Retinal pigment epithelial cell (primary cell): ENCODE measurements at places on chromosomes 5 and 9.

DNA sequence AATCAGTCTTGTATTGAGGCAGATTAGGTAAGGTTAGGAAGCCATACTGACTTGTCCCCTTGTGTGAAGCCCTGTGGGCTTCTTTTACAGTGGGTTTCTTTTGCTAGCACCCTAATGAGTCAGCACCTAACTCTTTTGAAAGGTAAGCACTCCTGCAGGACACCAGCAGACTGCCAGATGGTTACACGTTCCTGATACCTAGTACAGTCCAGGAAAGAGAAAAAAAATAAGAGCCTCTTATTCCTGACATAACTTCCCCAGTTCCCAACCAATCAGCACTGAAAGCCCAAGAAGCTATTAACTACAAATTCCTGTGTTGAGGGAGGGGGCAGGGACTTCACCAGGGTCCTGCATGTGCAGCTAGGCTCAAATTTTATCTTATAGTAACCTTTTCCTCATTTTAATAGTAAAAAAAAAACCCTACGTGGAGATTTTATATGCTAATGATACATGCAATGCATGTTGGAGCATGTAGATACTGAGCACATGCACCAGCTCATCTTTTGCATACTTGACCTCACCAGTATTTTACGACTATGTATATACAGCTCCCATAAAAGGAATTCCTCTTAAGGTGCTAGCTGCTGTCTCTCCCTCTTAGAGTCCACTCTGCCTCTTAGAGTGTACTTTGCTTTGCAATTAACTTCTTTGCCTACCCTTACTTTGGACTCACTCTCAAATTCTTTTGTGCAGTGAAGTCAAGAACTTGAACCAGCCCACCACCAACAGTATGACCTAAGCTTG is 84.7 kb upstream of the RORB start:
- no peak for DNase-seq

- no peak for DNase-seq
Measured at GRCh38 chr9:72205513-72205912, 56.3 kb downstream of the GDA start.

GRCh38 chr5:172777881-172778814 is 7.2 kb upstream of the DUSP1 start:
- no peak for DNase-seq

GRCh38 chr9:116115761-116116353 is 37.7 kb upstream of the PAPPA start:
- DNase-seq = no peak

- DNase-seq = no peak
Measured at GRCh38 chr5:41686191-41686590, 175.8 kb upstream of the PLCXD3 start.
